Prostate gland (tissue), 2 donors: ENCODE measurements at places on chromosomes 2 and 18. TPM values are rescaled to one million over a fixed set of nuclear protein-coding genes. Genes with fewer than 3 reads are reported as not detected.

RBBP8 gene
- total RNA-seq: 31.8 TPM

CD207 gene
- 0.23 TPM for total RNA-seq

SKA1 gene
- total RNA-seq: 2.7 TPM

NEU2 gene
- total RNA-seq: not detected

OR6B2 gene
- not detected for total RNA-seq

TUBA3E gene
- not detected for total RNA-seq
